ENCODE measurements at places on chromosomes 16 and 17.
A peak's percentile ranks its signal among the peaks of the same experiment; 100 is the strongest.

DNA sequence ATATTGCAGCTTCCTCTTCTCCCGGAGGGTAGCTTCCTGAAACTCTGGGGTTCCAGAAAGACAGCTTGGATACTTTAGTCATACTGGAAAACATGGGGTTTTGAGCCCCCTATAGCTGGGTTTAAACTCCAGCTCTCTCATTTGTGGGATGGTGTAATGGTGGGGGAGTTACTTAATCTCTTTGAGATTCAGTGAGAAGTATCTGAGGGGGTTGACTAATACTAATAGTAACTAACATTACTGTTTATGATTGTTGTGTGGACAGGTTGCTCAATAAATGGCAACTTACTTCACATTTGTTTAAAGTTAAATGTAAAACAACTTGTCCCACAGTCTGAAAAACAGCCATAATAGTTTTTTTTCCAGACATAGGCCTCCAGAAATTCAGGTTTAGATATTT, 5.1 kb upstream of the SUZ12 start:
- H3K4me3 ChIP-seq = no peak overlapping the region
- H3K36me3 ChIP-seq = no peaks in the 10 kb centered on the region
- no peaks in the 10 kb centered on the region for H3K27me3 ChIP-seq

DNA sequence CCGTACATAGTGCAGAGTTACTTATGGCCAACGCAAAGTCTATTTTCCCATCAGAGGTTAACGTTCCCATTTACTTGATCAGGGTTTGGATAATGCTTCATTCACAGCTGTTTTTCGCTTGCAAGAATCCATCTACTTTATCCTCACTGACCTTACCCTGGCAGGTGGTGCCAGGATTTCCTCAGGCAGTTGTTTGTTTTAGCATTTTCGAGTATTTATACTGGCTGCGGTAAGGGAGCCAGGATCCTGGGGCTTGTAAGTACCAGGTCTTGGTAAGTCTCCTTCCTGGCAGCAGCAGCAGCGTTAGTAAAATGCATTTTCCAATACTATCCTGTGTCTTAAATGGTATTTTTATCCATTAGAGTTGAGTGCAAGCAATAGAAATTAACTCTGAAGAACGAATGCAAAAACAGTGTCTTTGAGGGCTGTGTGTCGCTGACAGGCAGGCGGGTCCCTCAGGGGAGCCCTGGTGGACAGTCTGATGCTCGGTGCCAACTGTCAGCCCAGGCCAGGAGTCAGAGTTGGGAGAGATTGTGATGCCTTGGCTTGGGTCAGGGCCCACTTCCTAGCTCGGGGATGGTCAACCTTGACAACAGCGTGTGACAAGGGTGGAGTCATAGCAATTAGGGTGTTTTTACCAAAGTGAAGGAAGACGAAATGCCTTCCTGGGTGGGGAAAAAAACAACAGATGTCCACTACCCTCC, 92.4 kb upstream of the HSBP1 start:
- no peak overlapping the region for H3K4me3 ChIP-seq
- no peak for DNase-seq
- H3K27ac ChIP-seq = no peak overlapping the region
- H3K4me1 ChIP-seq = no peaks in the 10 kb centered on the region
- H3K36me3 ChIP-seq = no peaks in the 10 kb centered on the region
- no peaks in the 10 kb centered on the region for H3K27me3 ChIP-seq

DNA sequence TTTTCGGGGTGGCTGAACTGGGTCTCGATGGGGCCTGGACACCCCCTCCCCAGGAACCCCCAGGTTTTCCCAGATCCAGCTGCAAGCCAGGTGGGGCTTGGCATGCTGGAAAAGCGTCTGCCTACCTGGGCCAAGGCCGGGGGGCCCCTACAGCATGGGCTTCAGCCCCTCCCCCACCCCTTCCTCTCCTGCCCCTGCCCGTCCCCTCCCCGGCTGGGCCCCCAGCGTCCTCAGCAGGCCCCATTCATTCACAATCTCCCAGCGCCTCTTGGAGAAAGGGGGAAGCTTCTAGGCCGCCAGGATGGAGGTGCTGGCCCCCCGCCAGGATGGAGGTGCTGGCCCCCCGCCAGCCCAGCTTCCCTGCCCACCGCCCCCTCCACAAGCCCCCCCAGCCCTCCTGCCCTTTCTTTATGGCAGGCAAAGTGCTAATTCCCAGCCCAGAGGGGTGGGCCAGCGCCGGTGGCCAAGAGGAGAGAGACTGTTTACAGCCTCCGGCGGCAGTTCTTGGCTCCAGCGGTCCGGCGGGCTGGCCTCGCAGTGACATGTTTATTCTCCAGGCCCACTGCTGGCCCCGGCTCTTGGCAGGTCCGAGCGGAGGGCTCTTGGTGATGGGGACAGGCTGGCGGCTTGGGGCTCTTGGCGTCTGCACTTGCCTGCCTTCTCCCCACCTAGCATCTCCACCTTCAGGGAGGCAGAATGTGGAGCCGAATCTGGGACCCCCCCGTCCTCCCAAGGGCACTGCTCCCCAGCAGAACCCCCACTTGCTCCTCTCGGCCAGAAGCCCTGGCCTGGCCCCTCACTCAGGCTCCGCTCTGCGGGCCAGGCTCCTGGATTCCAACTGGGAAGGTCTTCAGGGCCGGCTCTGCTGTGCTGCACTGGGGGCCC, 94.4 kb upstream of the CIBAR2 start:
- H3K36me3 ChIP-seq = no peaks in the 10 kb centered on the region
- H3K27ac ChIP-seq = no peak overlapping the region
- H3K27me3 ChIP-seq = no peaks in the 10 kb centered on the region
- H3K4me3 ChIP-seq = no peak overlapping the region

GRCh38 chr16:19559242-19559910, 3.9 kb downstream of the VPS35L start:
- no peak overlapping the region for H3K27ac ChIP-seq
- DNase-seq = peak; percentile 36
- H3K4me1 ChIP-seq = peaks cover 9% of the 10 kb centered on the region
- H3K36me3 ChIP-seq = peaks cover 7% of the 10 kb centered on the region

DNA sequence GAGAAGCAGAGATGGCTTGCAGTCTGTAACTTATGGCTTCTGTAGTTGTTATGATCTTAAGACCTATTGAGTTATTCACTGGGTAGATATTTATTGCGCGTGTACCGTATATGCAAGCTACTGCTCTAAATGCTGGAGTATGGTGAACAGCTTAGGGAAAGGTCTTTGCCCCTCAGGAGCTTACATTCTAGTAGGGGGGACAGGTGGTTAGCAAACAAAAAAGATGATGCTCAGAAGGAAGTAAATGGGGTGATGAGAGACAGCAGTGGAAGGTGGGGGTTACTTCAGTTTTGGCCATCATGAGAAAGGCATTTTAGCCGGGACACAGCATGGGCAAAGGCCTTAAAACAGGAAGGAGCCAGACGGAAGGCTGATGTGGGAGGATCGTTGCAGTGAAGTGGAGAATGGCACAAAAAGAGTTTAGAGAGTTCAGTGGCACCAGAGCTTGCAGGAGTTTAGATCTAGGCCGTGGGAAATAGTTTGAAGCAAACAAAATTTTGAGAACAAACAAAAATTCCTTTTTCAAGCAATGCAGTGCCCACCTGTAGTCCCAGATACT, 2.1 kb downstream of the ARMC7 start:
- H3K36me3 ChIP-seq = peaks cover 4% of the 10 kb centered on the region
- H3K4me3 ChIP-seq = no peak overlapping the region
- no peaks in the 10 kb centered on the region for H3K27me3 ChIP-seq
- DNase-seq = no peak
- peaks cover 25% of the 10 kb centered on the region for H3K4me1 ChIP-seq

DNA sequence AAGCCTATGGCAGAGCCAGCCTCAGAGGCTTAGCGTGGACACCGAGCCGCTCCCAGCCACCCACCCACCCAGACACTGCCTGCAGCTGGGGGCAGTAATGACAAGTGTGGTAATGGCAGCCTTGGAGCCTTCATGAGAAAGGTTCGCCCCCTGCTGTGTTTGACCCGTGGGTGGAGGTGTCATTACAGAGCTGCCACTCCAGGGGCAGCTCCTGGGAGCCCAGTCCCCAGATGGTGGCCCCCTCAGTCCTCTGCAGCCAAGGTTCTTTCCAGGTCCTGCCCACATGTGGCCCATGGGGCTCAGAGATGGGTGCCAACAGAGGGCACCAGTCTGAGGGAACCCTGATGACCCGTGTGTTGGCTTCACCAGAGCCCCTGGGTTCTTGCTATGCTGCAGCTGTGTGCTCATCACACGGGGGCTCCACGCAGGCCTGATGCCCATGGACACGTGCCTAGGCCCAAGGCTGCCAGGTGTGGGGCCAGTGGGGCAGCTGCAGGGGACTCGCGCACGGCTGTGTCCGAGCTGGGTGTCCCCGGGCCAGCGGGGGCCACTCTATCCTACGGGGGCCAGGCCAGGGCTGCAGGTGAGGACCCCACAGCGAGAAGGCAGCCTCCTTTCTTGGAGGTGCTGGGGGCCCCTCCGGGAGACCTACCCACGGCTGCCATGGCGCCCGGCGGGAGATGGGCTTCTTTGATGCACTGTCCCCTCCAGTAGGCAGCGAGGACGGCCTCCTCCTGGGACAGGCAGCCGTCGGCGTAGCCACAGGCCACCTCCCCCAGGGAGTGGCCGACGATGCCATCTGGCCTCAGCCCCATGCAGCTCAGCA, 8.1 kb downstream of the FASN start:
- H3K4me1 ChIP-seq = no peaks in the 10 kb centered on the region
- no peaks in the 10 kb centered on the region for H3K36me3 ChIP-seq
- no peak overlapping the region for H3K27ac ChIP-seq
- H3K27me3 ChIP-seq = no peaks in the 10 kb centered on the region
- DNase-seq = no peak
- H3K4me3 ChIP-seq = no peak overlapping the region

DNA sequence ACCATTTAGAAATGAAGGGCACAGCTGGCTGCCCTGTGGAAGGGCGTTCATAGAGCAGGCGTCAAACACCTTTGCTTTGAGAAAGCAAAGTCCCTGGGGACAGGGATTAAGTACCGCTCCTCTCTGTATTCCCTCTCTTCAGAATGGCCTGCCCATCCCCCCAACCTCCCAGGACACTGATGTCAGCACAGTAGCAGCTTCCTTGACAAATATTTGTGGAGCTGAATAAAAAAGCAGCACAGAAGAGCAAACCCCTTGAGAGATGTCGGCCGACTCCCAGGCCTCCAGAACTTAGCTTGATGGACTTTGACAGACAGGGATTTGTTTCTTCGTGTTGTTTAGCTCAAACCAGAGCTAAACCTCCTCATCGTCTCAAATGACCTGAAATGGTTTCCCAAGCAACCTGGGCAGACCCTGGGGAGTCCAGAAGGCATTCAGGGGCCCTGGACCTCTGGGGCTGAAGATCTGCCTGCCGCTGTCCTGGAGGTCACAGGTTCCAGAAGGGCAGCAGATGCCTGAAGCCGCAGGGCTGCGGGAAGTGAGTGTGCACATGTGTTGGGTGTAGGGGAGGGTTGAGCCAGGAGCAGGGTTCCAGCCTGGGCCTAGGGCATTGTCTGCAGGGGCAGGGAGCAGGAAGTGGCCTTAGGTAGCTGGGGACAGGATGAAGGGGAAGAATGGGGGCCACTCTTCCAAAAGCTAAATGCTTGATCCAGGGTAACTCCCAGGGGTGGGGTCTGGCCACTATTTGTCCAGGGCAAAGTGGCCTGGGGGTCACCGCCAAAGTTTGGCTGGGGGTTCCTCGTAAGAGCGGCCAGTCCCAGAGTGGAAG, 42.3 kb upstream of the NKD1 start:
- no peaks in the 10 kb centered on the region for H3K27me3 ChIP-seq
- H3K4me3 ChIP-seq = no peak overlapping the region
- H3K36me3 ChIP-seq = no peaks in the 10 kb centered on the region
- DNase-seq = no peak
- H3K4me1 ChIP-seq = no peaks in the 10 kb centered on the region
- no peak overlapping the region for H3K27ac ChIP-seq

GRCh38 chr17:50923611-50924010, 57.5 kb upstream of the TOB1 start:
- no peak overlapping the region for H3K27ac ChIP-seq
- no peak for DNase-seq
- peaks cover 20% of the 10 kb centered on the region for H3K4me1 ChIP-seq
- H3K36me3 ChIP-seq = no peaks in the 10 kb centered on the region
- no peak overlapping the region for H3K4me3 ChIP-seq

DNA sequence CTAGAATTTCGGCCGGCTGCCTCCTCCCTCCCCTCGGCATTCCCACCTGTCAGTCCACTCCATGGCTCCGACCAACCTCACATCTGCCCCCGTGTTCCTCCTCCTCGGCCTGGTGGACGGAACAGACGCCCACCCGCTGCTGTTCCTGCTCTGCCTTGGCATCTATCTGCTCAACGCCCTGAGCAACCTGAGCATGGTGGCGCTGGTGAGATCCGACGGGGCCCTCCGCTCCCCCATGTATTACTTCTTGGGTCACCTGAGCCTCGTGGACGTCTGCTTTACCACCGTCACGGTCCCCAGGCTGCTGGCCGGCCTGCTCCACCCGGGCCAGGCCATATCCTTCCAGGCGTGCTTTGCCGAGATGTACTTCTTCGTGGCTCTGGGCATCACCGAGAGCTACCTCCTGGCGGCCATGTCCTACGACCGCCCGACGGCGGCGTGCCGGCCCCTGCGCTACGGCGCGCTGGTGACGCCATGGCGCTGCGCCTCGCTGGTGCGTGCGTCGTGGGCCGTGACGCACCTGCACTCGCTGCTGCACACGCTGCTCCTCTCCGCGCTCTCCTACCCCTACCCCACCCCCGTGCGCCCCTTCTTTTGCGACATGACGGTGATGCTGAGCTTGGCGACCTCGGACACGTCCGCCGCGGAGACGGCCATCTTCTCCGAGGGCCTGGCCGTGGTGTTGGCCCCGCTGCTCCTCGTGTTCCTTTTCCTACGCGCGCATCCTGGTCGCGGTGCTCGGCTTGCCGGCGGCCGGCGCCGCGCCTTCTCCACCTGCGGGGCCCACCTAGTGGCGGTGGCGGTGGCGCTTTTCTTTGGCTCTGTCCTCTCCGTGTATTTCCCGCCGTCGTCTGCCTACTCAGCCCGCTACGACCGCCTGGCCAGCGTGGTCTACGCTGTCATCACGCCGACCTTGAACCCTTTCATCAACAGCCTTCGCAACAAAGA, at the start of gene OR3A2:
OR3A2 (minus strand) TSS at position 440 of the 948 bp plus-strand sequence.
- no peak for DNase-seq
- no peak within 1 kb of the TSS for H3K4me3 ChIP-seq
- H3K27me3 ChIP-seq = no peaks in the 10 kb centered on the region
- no peaks in the 10 kb centered on the region for H3K4me1 ChIP-seq
- peak within 1 kb of the TSS; percentile 43 for H3K27ac ChIP-seq
- H3K36me3 ChIP-seq = no peaks in the 10 kb centered on the region

Measured in naive thymus-derived CD4-positive, alpha-beta T cell (primary cell).